ENCODE measurements at places on chromosomes 7 and 10.

DNA sequence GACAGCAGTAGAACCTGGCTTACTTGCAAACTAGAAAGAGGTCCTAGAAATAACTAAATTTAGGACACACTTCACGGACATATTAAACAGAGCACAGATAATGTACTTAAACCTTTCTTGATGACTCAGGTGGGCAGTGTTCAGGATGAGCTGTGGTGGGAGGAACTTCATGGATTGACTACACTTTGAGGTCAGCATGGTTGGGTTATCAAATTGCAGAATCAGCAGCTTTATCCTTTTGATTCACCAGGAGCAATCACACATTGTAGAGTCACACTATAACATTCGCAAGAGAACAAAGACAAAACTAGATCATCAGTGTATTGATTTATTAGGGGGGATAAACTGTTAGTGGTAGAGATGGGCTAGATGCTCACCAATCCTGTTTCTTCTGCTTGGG is 38.6 kb upstream of the AGK start:
- DNase-seq, result no peak

GRCh38 chr10:32150532-32151101 is 94.4 kb upstream of the KIF5B start:
- DNase-seq, result no peak

GRCh38 chr10:13091801-13092200 is 8.2 kb upstream of the OPTN start:
- no peak for DNase-seq

- no peak for DNase-seq
Measured at GRCh38 chr7:116554911-116555310, 30.1 kb downstream of the CAV1 start.

DNA sequence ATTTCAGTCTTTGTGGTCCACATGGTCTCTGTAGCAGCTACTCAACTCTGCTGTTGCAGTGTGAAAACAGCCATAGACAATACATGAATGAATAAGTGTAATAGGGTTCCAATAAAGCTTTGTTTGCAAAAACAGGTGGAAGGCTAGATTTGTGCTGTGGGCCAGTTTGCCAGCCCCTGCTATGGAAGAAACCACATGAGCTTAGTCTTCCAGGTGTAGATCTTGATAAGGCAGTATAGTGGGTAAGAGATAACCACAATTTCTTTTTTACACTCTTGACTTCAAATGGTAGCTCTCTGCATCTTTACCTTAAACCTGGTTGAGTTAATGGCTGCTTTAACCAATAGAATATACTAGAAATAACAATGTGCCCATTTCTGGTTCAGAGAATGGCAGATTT is 135.0 kb upstream of the PALS2 start:
- DNase-seq, result no peak

GRCh38 chr7:29138588-29138987 is 7.7 kb downstream of the CPVL start:
- DNase-seq, result no peak

Measured in NCI-H1436 treated with DMSO at 0.1 percent for 48 hours (cell line).